Activated T-cell treated with anti-CD3 and anti-CD28 coated beads for 1 hour (primary cell): ENCODE measurements at places on chromosomes 16 and 17.

- no peak for DNase-seq
Measured at GRCh38 chr17:61335105-61335844, 64.4 kb upstream of the TBX2 start.

DNA sequence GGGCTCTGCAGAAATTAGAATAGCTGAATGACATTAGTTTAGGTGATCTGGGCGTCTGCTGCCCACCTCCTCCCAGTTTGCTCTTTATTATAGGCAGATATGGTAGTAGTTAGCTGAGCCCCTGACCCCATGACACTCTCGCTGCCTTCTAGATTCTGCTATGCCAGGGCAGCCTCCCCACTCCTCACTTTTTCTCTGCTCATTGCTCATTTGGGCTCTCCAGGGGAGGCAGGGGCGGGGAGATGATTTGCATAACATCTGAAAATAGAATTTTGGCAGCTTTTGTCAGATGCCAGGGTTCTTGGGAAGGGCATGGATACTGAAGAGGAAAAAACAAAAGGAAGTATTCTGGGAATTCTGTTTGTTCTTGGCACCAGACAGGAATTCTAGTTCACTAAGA lies 78.0 kb upstream of the GAS7 start:
- DNase-seq, result no peak

GRCh38 chr17:57400648-57401047 lies 144.3 kb downstream of the MSI2 start:
- DNase-seq, result no peak

DNA sequence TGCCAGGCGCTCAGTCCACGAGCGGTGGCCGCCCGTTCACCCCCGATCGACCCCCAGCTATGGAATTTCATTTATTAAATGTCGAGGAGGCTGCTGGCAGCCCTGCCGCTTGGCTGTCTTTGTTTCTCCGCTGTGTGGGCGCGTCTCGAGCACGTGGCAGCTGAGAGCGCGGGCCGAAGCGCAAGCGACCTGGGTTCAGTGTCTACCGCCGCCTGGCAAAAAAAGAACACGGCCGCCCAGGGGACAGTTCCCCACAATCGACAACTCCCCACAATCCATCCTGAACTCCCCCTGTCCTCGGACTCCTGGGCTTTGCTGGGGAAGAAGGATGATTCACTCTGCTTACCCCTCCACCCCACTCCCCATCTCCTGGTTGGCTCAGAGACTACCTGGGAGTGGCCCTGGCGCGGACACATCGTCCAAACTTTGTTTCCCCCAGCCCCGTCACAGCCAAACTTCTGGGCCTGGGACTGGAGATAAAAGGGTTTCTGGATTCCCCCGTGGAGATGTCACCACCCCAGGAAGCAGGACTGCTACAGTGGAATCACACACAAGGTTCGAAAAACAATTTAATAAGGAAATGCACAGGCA lies 1.7 kb upstream of the ANKRD13B start:
- no peak for DNase-seq

DNA sequence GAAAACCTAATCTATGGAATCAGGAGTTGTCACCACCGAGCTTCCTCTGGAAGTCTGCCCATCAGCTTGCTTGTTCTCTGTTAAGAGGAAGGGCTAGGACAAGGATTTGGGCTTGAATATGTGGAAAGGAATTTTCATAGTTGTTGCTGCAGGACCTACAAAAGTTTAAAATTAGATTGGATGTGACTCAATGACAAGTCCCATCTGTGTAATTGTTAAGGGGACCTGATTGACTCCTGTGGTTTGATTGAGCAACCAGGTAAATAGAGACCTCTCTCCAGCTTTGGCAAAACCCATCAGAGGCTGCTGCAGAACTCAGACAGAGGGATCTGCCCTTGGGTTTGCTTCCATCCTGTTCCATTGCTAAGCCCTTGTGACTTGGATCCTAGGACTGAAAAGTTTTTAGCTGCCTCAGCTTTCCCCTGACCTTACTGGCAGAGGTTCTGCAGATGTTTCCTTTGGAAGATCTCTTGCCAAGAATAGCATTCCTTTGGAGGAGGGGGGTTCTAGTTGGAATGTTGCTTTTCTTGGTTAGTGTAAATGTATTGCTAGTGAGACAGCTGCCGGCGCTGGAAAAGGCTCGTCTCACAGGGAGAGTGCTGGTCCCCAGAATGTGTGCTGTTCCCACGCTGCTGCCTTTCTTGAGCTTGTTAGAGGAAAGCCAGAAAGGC lies 50.0 kb downstream of the SF3B3 start:
- DNase-seq, result no peak

GRCh38 chr16:9061358-9061813 lies 30.1 kb upstream of the HAPSTR1 start:
- DNase-seq, result no peak

- DNase-seq, result no peak
Measured at GRCh38 chr17:20967776-20968175, 75.0 kb downstream of the USP22 start.

DNA sequence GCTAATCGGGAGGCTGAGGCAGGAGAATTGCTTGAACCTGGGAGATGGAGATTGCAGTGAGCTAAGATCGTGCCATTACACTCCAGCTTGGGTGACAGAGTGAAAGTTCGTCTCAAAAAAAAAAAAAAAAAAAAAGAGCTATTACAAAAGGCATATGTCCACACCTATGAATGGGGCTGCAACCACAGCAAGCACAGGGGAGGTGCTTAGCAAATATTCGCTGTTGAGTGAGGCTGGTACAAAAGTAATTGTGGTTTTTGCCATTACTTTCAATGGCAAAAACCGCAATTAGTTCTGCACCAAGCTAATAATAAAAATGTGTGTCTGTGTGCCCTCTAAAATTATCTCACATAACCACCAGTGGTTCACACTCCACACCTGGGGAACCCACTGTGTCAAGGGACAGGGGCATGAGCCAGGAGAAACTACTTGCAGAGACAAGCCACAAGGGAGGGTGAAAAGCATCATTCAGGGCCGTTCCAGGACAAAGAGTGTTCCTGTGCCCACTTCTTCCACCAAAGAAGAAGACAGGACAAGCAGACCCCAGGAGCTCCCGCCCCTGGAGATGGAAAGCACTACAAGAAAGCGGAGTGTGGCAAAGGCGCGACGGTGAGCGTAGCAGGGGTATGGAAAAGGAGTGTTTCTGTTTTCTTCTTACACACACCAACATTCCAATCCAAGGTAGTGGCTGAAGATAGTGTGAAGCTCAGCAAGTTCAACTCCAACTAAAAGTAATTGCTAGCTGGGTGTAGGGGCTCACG lies 84.4 kb upstream of the CNEP1R1 start:
- DNase-seq, result no peak

DNA sequence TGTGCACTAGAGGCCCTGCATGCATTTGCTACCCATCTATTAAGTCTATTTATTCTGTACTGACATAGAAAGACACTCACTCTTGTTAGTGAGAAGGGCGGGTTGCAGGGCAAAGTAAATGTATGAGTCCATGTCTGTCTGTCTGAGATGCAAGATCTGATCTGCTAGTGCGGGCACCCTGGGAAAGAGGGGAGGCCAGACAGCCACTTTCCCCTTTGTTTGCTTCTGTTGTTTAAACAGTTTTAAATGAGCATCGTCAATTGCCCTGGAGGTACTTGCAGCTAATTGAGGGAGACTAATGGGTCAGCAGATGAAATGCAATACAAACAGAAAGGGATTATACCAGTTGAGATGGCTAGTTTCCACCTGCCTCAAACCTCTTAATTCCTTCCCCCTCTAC lies 24.9 kb downstream of the SCNN1G start:
- no peak for DNase-seq

- DNase-seq, result no peak
Measured at GRCh38 chr17:76674600-76674999, 31.0 kb upstream of the ST6GALNAC1 start.

- DNase-seq, result no peak
Measured at GRCh38 chr16:69880640-69881133, 70.4 kb upstream of the CLEC18A start.

DNA sequence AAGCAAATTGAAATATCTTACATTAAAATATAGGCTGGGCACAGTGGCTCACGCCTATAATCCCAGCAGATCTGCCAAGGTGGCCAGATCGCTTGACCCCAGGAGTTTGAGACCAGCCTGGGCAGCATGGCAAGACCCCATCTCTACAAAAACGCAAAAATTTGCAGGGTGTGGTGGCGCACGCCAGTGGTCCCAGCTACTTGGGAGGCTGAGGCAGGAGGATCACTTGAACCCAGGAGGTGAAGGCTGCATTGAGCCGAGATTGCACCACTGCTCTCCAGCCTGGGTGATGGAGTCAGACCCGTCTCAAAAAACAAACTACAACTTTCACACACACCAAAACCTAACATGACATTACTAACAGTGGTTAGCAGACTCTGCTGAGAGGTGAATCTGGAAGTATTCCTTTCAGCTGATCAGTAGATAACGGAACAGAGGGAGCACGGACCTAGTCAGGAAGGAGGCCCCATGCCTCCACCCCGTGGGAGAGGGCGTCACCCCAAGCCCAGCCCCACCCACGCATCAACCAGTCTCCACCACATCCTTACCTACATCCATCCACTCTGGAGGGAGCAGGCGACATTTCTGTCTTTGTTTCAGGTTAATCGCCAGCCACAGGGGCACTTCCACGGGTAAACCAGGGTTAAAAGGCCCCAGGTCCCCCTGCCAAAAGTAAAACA lies 1.7 kb downstream of the GINS2 start:
- DNase-seq, result no peak

GRCh38 chr16:3988824-3989223 lies 108.3 kb upstream of the CREBBP start:
- no peak for DNase-seq

DNA sequence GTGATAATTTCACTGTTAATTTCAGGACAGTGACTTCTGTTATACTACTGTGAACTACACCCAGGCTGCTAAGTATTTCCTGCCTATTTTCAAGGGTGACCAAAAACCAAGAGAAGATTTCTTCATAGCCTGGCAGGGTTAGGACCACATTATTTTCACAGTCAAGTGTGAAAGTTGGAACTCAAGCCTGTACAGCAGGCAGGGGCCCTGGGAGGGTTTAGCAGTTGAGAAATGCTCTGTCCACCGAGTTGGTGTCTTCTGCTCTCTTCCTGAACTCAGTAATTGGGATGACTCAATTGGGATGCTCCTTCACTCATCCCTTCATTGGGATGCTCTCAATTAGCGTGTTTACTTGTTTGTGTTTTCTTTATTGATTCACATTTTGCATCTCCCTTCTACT lies 347.3 kb upstream of the CDH11 start:
- DNase-seq, result no peak

DNA sequence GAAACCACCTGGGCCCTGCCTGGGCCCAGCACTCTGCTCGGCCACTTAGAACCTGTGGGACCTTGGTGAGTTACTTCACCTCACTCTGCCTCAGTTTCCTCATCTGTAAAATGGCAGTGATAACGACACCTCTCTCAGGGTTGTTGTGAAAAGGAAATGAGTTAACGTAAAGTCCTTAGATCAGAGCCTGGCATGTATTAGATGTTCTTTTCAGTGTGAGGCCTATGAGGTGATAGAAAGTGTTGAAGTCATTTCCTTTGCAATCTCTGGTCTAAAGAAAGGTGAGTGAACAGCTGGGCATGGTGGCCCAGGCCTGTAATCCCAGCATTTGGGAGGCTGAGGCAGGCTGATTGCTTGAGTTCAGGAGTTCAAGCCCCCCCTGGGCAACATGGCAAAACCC lies 51.7 kb upstream of the LGALS9 start:
- DNase-seq, result no peak

DNA sequence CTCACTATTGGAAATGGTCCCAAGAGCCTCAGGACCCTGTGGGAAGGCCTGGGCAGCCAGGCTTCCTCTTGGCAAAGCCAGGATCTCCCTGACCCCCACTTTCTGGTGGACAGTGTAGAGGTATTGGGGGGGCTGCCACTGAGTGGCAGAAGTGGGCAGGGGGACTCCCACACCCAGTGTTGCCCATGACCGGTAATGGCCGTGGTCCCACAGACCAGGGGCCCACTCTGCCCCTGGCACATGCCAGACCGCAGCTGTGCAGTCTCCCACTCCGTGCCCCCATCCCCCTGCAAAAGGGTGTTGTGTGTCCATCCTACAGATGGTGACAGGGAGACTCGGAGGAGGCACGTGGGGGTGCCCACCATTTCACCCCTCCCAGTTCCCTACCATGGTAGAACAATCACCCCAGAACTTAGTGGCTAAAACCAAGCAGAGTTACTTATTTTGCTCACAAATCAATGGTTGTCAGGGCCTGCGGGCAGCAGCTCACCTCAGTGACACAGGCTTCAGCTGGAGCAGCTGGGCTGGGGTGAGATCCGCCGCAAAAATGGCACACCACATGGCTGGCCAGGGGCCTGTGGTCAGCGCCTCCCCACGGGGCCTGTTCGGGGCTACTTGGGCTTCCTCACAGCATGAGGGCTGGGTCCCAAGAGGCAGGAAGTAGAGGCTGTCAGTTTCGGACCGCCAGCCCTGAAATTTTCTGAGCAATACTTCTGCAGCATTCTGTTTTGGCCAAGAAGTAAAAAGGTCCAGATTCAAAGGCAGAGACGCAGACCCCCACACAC lies 59.0 kb upstream of the ZNF469 start:
- DNase-seq, result no peak

DNA sequence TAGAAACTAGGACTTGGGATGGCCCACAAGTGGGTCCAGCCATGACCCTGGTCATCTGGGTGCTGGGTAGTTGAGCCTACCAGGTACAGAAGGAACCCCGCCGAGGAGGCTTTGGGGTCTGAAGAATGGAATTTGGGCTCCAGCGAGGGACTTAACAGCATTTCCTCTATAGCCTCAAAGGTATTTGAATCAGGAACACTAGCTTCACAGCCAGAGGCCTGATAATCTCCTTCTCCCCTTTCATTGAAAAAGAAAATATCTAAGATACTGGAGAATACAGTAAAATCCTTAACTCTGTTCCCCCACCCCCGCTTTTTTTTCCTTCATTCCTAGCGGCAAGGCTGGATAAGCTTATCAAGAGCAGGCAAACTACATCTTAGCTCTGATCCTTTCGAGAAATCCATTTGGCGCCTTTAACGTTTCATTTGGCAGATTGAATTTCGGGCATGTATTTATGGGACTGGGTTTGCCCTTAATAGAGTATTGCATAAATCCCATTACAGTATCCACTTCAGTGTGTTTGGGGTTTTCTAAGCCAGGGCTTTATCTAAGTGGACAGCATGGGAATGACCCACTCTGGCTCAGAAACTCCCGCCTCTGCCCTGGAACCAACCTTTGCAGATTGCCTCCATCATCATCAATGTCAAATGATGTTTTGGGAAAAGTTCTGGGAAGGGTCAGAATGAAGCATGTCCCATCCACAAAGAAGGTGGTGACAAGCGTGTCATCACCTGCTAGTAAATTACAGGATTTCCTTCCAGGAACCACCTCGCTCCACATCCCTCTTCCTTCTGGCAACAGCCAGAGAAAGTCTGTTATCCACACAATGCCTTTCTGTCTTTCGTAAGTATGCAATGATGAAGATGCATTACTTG lies 36.9 kb downstream of the XYLT1 start:
- DNase-seq, result no peak

GRCh38 chr17:61551255-61551742 lies 39.7 kb downstream of the NACA2 start:
- DNase-seq, result no peak

- no peak for DNase-seq
Measured at GRCh38 chr17:80446645-80447405, 29.6 kb downstream of the NPTX1 start.
